ENCODE measurements at places on chromosomes 2 and 18. TPM values are rescaled to one million over a fixed set of nuclear protein-coding genes. Genes with fewer than 3 reads are reported as not detected.

Gene EXOC6B
- 42.0 TPM for total RNA-seq

Gene TDRD15
- total RNA-seq: not detected

Gene C2orf92
- 2.4 TPM for total RNA-seq

Gene CNTNAP5
- not detected for total RNA-seq

Gene B3GNT7
- 0.14 TPM for total RNA-seq

Gene TP53I3
- 58.6 TPM for total RNA-seq

Gene GALNT5
- 0.22 TPM for total RNA-seq

Gene HOXD9
- 1.7 TPM for total RNA-seq

Gene ASXL3
- 0.14 TPM for total RNA-seq

Gene SULT1C2
- total RNA-seq: not detected

Gene CD8A
- total RNA-seq: not detected

Gene LYG1
- total RNA-seq: 0.44 TPM

Gene TSPYL6
- not detected for total RNA-seq

Gene FKBP7
- total RNA-seq: 19.6 TPM

Gene TEKT4
- not detected for total RNA-seq

Gene CAPN13
- not detected for total RNA-seq

Gene HOXD13
- not detected for total RNA-seq

Gene KCNG2
- not detected for total RNA-seq

Gene REV1
- total RNA-seq: 38.7 TPM

Gene PMAIP1
- 53.3 TPM for total RNA-seq

Gene APCDD1
- total RNA-seq: 3.9 TPM

Gene CHRNG
- not detected for total RNA-seq

Gene BARD1
- total RNA-seq: 30.8 TPM

Gene PRKAG3
- not detected for total RNA-seq

Gene OTX1
- total RNA-seq: not detected

Gene MBD5
- total RNA-seq: 25.6 TPM

Gene COLEC12
- total RNA-seq: 15.0 TPM

Gene LOXHD1
- total RNA-seq: not detected

Gene TUBB8B
- total RNA-seq: not detected

Gene ALLC
- not detected for total RNA-seq

Gene PLGLB1
- 1.0 TPM for total RNA-seq

Gene RGPD3
- 0.22 TPM for total RNA-seq

Gene ADGRF3
- under 0.01 TPM for total RNA-seq

Gene ARHGAP25
- total RNA-seq: 0.44 TPM

Gene CYS1
- total RNA-seq: 0.14 TPM

Gene ESPNL
- 0.57 TPM for total RNA-seq

Gene ZC3H6
- total RNA-seq: 2.4 TPM

Gene MYO3B
- under 0.01 TPM for total RNA-seq

Gene TUBA4B
- not detected for total RNA-seq

Gene PUM2
- total RNA-seq: 52.1 TPM

Gene EFR3B
- total RNA-seq: 0.57 TPM

Gene BOLL
- not detected for total RNA-seq

Gene FAM237A
- not detected for total RNA-seq

Gene GRHL1
- 0.22 TPM for total RNA-seq

Gene CTNNA2
- not detected for total RNA-seq

Gene ABCB11
- total RNA-seq: not detected

Gene C2orf80
- not detected for total RNA-seq

Gene C2orf74
- 13.8 TPM for total RNA-seq

Gene SLC16A14
- 0.29 TPM for total RNA-seq

Gene SCYGR2
- not detected for total RNA-seq

Gene ARID5A
- total RNA-seq: 8.2 TPM

Gene SOWAHC
- total RNA-seq: 5.0 TPM

Gene OSR1
- total RNA-seq: 6.6 TPM
